Effector memory CD4-positive, alpha-beta T cell (primary cell): ENCODE measurements at places on chromosomes 16 and 17.
A peak's percentile ranks its signal among the peaks of the same experiment; 100 is the strongest.

GRCh38 chr17:30273373-30273772, 18.4 kb downstream of the BLMH start:
- no peak for DNase-seq

GRCh38 chr17:55722742-55723487, at the start of gene TMEM100:
Gene TMEM100 (minus strand): TSS chr17:55722864. CDS start chr17:55721070, 1,794 bp downstream.
- DNase-seq: no peak

GRCh38 chr17:66915204-66915611, 49.3 kb upstream of the CACNG4 start:
- DNase-seq: no peak

DNA sequence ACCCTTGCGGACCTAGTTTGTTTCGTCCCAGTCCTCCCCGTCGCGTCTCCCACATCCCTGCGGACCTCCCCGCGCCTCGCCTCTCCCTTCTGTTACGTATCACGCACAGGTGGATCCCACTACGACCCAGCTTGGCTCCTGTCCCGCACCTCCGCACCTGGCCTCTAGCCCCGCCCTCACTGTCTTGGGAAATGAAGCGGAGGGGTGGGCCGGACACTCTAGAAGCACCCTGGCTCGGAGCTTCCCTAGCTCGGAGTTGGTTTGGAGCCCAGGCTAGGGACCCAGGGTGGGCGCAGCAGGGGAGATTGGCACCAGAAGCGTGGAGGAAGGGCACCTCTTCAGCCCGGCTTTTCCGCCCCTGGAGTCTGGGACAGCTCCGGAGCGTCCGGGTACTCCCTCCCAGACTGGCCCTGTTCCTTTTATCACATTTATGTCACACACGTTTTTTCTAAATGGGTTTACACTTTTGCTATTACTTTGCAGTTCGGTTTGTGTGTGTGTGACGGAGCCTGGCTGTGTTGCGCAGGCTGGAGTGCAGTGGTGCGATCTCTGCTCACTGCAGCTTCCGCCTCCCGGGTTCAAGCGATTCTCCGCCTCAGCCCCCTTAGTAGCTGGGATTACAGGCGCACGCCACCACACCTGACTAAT, 1.4 kb upstream of the CEMP1 start:
- DNase-seq: peak; percentile 54

DNA sequence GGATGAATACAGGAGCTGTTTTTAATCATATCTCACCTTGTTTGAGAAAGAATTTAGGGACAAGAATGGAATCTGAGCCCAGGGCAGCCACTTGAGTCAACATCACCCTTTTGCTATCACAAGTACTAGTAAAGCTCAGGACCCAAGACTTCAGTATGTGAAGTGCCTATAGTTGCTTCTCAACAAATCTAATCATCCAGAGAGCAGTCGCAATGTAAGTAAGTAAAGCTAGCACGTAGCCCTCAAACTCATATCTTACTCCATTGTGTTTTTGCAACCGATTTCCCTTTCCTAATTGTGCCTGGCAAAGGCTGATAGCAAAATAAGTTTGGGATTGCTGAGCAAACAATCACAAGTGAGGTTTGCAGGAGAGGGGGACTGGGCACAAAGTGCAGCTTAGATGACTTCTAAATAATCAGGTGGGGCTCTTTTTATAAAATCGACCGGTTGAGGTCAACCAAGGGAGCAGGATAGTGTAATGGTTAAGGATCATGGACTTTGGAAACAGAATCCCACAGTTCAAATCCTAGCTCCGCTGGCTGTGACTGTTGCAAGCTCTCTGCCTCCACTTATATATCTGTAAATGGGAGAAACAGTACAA, 13.0 kb downstream of the TOB1 start:
- DNase-seq: no peak

- no peak for DNase-seq
These were observed 537 bp upstream of the GJC1 start for GRCh38 chr17:44830359-44831288.

GRCh38 chr16:72677662-72678447, 370.1 kb downstream of the ZFHX3 start:
- DNase-seq: no peak

DNA sequence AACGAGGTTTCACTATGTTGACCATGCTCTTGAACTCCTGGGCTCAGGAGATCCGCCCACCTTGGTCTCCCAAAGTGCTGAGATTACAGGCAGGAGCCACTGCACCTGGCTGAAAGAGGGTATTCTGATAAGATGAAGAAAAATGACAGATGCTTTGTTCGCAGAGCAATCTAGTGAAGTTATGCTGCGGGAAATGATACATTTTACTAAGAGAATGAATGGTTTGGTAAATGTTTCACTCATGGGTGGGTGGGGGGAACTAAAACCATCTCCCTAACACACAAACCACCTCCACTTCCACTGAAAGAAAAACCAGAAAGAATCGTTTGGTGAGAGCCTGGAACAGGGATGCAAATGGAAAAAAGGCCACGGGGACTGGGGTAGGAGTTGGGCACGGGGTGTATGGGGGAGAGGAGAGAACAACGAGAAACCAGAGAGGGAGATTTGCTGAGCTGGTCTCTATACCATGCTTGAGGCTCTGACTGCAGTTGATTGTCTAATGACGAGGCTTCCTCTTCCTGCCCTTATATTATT, 19.0 kb upstream of the XYLT2 start:
- no peak for DNase-seq

- no peak for DNase-seq
These were observed 15.9 kb upstream of the PDXDC1 start for GRCh38 chr16:14958970-14959369.

DNA sequence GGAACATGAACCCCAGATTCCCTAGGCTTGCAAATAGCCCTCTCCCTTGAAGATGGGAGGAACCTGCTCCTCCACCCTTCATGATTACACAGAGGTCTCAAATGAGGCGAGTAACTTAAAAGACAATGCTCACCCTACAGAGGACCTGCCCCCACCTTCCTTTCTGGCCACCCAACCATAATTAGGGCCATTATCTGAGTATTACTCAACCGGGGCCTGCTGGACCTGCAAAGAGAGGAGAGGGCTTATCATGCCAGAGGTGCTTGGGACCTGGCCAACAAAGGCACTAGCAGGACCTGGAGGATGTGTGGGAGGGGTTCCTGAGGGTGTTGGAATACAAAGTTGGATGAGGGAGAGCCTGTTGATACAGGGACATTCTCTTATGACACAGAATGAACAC, 42.4 kb downstream of the RNF157 start:
- no peak for DNase-seq

DNA sequence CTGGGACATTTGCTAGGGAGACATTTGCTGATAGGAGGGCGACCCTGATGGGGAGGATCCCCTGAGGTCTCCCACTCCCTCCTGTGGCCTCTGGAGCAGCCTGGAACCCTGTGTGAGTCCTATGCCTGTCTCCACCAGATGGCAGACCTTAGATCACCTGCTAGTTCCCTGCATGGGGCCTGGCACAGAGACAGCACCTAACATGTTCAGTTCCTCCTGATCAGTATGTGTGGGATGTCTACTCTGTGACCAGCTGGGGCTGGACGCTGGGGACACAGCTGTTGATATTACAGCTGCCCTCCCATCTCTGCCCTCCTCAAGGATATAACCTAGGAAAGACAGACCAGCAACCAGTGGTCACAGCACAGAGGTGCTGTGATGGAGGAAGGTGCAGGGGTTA, 1.1 kb upstream of the ADCY7 start:
- no peak for DNase-seq

DNA sequence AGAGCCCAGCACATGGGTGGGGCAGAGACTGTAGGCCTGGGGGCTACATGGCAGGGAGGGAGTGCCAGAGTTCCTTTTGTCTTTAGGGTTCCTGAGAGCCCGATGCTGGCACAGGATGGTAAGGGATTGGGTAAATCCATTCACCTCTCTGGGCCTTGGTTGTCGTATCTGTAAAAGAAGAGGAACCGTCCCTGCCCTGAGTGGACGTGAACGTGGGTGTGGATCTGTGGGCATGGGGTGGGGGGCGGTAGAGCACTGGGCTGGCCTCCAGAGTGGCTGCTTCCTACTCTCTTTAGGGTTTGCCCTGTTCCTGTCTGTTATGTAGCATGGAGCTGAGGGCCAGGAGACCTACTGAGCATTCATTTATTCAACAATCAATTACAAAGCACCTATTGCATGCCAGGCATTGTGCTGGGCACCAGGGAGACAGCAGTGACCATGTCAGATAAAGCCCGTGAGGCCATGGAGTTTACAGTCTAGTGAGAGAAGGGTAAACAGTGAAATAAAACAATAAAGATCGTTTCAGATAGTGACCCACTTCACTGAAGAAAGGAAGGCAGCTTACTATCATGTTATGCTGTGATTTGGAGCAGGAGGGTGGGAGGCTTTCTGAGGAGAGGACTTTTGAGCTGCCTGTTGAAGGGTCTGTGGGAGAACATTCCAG, 13.1 kb upstream of the TCAP start:
- no peak for DNase-seq

- no peak for DNase-seq
These were observed 120.2 kb downstream of the METRNL start for GRCh38 chr17:83199500-83200201.

- DNase-seq: no peak
These were observed 119.8 kb downstream of the CLEC16A start for GRCh38 chr16:11064202-11064540.

DNA sequence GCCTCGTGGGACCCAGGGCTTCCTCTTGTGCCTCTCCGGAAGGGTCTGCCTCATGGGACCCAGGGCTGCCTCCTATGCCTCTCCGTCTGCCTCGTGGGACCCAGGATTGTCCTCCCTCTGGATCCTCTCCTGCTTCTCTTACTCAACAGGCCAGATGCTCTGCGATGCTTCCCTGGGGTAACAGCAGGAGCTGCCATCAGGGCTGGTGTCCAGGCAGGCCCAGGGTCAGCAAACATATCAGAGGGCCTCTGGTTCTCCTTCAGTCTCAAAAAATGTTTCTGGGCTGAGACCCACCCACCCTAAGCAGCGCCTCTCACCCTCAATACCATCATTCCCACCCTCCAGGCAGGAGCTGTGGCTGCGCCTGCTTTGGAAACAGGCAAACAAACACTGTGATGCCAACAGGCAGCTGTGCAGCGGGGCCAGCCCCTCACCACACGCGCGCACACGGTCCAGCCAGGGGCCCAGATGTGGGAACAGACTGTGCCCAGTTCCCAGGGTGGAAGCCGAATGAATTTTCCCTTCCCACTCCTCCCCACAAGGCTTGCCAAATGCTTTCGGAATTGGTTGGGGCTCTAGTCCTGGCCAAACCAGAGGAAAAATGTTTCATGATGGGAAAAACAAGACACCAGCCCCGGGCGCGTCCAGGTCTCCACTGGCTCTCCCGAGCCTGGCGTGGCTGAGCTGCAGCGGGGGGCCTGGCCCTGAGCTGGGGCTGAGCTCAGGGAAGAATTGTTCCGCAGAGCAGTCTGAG, 11.3 kb downstream of the TIMM22 start:
- no peak for DNase-seq

DNA sequence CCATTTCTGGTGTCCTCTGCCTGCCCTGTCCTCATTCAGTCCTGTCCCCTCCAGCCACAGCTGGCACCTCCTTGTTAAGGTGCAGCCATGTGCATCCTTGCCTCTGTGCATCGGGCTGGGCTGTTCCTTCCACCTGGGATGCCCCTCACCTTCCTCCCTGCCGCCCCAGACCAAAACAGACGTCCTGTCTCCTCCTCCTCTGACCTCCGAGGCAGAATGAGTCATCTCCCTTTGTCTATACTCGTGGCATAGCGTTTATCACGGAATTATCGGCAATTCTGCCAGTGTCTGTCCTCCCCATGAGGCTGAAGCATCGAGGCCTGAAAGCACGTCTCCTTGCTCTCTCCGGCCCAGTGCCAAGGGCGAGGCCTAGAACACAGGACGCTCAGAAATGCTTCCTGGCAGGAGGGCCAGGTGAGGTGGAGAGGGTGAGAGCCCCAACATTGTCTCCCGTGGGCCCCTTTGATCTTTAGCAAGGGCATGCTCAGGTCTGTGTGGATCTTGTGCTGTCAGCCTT, 4.6 kb downstream of the RAI1 start:
- DNase-seq: no peak

DNA sequence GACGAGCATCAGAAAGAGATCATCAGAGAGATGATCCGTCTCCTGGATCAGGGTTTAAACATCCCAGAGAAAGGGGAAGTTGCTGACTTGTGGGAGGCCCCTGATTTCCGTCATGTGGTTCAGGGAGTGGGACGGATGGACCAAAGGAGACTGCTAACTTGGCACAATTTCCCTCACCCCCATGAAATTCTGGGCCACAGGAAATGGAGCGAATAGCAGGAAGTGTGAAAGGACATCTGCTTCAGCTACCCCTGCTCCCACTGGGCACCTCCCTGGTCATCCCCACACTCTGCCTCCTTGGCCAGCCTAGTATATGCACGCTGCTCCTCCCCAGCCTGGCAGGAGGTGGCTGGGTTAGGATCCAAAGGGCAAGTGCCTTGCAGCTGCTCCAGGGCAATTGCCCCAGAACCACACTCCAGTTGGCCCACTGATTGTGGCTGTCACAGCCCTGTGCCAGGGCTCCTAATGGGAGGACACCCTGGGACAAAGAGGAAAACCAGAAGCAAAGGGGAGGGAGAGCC, 1.3 kb downstream of the ARRB2 start:
- DNase-seq: no peak
